ENCODE measurements at places on chromosomes 1 and 21.

DNA sequence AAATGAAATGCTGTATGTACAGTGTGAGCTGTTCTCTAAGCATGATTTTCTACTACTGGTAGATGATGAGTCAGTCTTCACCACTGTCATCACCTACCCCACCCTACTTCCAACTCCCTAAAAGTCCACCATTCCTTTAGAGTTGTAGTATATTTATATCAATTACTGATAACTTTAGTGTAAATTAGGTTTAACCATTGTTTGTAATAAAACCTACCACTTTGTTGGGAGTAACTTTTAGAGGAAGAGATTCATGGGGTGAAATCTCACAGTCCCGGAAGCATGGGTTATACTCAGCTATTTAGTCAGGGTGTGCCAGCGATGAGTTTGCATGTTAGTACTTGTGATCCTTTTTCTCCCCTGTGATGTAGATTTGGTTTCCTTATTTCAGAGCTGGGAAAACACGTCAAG is 17.1 kb downstream of the MORC3 start:
- peaks cover 24% of the 10 kb centered on the region for H3K4me1 ChIP-seq
- no peak for DNase-seq
- H3K27me3 ChIP-seq: no peaks in the 10 kb centered on the region
- H3K4me3 ChIP-seq: peak overlapping the region; percentile 24
- peaks cover 17% of the 10 kb centered on the region for H3K36me3 ChIP-seq

- no peak for DNase-seq
- no peak overlapping the region for H3K27ac ChIP-seq
- H3K4me3 ChIP-seq: peak overlapping the region; percentile 83
These were observed 724 bp upstream of the ANKRD35 start for GRCh38 chr1:145886390-145886789.

DNA sequence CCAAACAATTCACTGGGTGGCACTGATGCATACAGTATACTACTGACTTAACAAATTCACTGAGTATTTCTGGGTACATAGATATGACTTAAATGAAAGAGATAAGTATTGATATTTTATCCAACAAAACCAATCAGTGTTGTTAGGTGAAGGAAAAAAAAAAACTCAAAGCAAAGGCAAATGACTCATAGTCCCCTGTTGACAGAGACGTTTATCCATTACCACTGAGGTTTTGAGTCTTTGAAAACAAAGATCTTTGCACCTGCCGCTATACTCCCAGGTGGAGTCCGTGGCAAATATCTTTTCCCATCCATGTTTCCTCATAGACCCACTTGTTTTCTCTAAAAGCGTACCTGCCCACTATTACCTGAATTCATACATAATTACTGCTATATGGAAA is 18.4 kb downstream of the DYNLT5 start:
- H3K27ac ChIP-seq: no peak overlapping the region
- no peaks in the 10 kb centered on the region for H3K27me3 ChIP-seq
- DNase-seq: no peak
- no peak overlapping the region for H3K4me3 ChIP-seq
- H3K4me1 ChIP-seq: no peaks in the 10 kb centered on the region

- no peaks in the 10 kb centered on the region for H3K36me3 ChIP-seq
- H3K4me3 ChIP-seq: no peak overlapping the region
- no peak overlapping the region for H3K27ac ChIP-seq
- peaks cover 53% of the 10 kb centered on the region for H3K27me3 ChIP-seq
These were observed 182.7 kb downstream of the GRIK3 start for GRCh38 chr1:36851595-36851994.

DNA sequence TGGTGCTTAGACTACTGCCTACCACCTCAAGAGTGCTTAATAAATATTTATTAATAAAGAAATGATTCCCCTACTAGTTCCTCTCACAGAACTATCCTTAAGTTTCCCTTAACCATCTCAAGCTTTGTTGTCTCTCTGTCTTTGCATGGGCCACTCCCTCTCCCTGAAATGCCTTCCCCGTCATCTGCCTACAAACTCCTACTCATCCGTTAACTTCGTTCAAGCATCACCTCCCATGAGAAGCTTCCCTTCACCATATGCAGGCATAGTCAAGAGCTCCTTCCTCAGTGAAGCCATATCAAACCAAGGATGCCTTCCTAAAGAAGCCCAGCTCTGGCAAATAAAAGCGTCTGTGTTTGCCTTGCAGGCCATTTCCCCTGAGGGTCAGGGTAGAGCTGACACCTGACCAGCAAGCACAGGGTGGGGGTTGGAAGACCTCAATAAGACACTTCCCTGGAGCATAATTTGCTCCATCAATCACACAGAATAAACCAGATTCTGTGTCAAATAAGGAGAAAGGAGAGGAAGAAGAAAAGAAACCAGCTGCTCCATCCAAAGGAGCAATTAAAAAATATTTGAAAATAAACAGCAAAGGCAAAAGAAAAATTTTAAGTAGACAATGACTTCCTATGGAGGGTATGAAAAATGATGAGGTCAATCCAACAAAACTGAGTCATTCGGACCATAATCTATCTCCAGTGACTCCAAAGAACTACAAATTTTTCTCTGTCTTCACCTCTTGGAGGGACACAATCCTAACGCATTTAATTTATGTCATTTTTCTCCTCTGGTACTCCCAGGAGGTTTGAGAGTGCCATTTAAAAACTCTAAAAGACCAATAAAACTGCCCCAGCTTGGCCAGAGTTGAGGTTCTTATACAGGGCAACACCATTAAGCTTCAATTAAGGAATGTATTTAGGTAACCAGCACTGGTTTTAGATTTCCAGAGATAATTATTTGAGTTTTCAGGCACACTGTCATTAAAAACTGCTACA is 303.6 kb downstream of the KCNH1 start:
- no peaks in the 10 kb centered on the region for H3K36me3 ChIP-seq
- DNase-seq: no peak
- H3K27ac ChIP-seq: no peak overlapping the region
- H3K4me3 ChIP-seq: no peak overlapping the region

- no peak overlapping the region for H3K27ac ChIP-seq
- no peak overlapping the region for H3K4me3 ChIP-seq
- no peak for DNase-seq
- no peaks in the 10 kb centered on the region for H3K36me3 ChIP-seq
- peaks cover 30% of the 10 kb centered on the region for H3K27me3 ChIP-seq
These were observed 103.6 kb upstream of the SNX7 start for GRCh38 chr1:98557895-98558294.

DNA sequence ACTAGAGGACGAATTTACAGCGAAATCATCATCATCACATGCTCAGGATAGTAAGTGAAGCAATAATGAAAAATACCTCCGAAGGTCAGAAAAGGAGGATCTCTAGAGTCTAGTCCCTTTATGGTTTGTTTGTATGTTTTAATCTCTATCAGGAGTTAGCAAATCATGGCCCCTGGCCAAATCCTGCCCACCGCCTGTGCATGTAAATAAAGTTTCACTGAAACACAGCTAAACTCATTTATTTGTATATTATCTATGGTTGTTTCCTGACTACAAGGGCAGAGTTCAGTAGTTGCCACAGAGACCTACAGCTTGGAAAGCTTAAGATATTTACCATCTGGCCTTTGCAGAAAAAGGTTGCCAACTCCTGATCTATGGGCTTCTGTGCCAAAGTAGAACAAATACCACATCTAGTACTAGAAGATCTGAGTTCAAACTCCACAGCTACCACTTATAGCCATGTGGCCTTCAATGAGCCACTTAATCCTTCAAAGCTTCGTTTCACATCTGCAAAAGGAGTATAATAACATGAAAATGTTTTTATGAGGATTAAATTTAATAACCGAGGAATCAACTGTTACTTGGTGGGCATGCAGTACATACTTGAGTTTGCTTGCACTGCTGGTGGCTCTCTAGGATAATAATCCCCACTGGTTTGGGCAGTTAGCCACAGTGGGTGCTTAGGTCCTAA is 94.0 kb upstream of the KIF26B start:
- no peak for DNase-seq
- peaks cover 2% of the 10 kb centered on the region for H3K36me3 ChIP-seq
- no peak overlapping the region for H3K4me3 ChIP-seq
- no peak overlapping the region for H3K27ac ChIP-seq
- H3K27me3 ChIP-seq: no peaks in the 10 kb centered on the region

Data from chondrocyte (in vitro differentiated cells).